Substantia nigra (tissue), 51 donors: ENCODE measurements at places on chromosomes 4 and X.

GRCh38 chr4:159463235-159463634 is 360.4 kb downstream of the RAPGEF2 start:
- no peak for DNase-seq

GRCh38 chrX:144627947-144628346 is 619.4 kb upstream of the SPANXN1 start:
- DNase-seq: no peak

GRCh38 chr4:173415885-173416653 is 17.2 kb upstream of the SCRG1 start:
- DNase-seq: no peak

DNA sequence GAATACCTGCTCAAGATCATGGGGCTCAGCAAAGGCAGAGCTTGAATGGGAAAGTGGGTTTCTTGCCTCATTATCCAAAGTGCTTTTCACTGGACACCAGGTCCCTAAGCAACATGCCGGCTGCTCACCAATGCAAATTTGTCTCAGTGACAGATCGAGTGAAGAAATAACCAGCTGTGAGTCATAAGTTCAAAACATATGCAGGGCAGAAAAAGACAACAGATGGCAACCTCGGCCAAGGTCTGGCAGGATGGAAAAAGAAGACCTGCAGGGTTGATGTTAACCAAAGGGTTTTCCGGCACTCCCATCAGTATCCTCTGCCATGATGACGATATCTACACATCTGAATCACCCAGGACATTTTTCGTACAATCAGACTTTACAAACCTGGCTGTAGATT is 124.1 kb downstream of the AFAP1 start:
- no peak for DNase-seq

DNA sequence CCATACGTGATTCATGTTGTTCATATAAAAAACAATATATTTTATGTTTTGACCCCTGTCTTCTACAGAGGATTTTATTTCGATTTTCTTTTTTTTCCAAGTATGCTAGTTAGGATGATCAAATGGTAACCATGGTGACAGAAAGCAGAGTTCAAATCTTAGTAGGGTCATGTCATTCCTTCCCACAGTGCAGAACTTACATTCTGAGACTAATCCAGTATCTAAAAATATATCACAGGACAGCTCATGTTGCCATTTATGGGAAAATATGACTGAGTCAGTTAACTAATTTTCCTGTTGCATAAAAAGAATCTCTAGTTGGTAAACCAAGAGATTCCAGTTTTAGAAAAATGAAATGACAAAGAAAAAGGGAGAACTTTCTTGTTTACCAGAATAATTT is 209.5 kb downstream of the PARM1 start:
- no peak for DNase-seq

DNA sequence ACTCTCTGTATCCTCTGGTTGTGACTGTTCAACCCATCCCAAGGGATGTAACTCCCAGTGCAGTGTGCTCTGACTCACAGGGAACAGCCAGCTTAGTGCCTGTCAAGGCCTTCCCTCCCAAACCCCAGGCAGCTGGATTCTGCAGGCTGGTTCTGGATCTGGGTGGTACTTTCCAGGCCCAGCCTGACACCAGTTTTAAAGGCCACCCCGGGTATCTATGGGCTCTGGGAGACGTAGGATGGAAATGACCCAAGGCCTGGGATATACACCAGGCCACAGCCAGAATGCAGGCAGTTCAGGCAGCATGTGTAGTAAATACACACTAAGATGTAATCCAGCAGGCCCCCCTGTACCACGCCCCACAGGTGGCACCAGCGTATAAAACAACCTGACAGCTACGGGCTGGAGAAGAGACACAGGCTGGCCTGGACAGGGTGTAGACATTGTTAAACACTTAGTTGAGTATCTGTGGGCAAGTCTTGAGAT is 64.2 kb downstream of the SPINK2 start:
- DNase-seq: no peak
